NCI-H2081 treated with DMSO at 0.1 percent for 48 hours (cell line): ENCODE measurements at places on chromosomes 6 and 20.
A peak's percentile ranks its signal among the peaks of the same experiment; 100 is the strongest.

DNA sequence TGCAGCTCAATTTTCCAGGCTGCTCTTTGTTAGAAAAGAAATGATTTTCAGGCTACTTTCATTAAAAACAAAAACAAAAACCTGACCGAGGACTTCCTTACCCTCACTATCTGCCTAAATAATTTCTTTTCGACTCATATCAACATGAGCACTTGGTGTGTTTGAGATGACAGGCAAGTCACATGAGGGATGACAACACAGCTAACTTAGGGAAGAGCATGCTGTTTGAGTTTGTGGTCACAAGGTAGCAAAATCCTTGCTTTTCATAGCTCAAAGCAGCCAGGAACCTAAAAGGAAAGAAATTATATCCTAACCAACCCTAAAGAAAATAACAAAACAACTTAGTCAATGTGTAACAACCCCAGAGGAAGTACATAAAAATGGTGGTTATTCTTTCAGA, 459.5 kb downstream of the KIF16B start:
- DNase-seq: no peak

GRCh38 chr6:157235600-157236039, 87.7 kb downstream of the TMEM242 start:
- no peak for DNase-seq

GRCh38 chr6:37068356-37069270, 63.2 kb downstream of the FGD2 start:
- DNase-seq: no peak

GRCh38 chr6:132712366-132712765, 1.5 kb downstream of the VNN1 start:
- no peak for DNase-seq

- no peak for DNase-seq
Observed at GRCh38 chr6:159988983-159989454, 20.1 kb downstream of the IGF2R start.

DNA sequence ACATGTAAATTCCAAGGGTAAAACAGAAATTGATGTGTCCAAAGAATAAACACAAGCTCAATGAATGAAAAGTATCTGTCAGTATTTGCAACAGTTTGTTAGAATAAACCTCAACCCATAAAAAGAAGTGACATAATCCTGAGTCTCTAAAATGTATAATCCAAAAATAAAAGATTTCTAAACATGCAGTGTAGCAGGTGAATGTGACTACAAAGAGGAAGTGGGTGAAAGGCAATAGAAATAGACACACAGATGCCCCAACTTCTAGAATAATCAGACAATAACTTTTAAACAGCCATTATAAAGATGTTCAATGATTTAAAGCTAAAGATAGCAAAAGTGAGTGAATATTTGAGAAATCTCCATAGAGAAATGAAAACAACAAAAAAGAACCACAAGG, 1009.2 kb upstream of the GJE1 start:
- no peak for DNase-seq

- DNase-seq: peak; percentile 55
Observed at GRCh38 chr20:8043687-8044282, 24.2 kb upstream of the TMX4 start.

GRCh38 chr6:140052736-140053729, 678.6 kb upstream of the CITED2 start:
- no peak for DNase-seq

- DNase-seq: no peak
Observed at GRCh38 chr6:75381877-75382633, 97.5 kb upstream of the TMEM30A start.

GRCh38 chr6:35547676-35548075, 35.0 kb upstream of the TULP1 start:
- DNase-seq: no peak
